Left renal cortex interstitium (tissue), 4 donors: ENCODE measurements at places on chromosomes 5 and 9. TPM values are rescaled to one million over a fixed set of nuclear protein-coding genes. Genes with fewer than 3 reads are reported as not detected.
A peak's percentile ranks its signal among the peaks of the same experiment; 100 is the strongest.

DNA sequence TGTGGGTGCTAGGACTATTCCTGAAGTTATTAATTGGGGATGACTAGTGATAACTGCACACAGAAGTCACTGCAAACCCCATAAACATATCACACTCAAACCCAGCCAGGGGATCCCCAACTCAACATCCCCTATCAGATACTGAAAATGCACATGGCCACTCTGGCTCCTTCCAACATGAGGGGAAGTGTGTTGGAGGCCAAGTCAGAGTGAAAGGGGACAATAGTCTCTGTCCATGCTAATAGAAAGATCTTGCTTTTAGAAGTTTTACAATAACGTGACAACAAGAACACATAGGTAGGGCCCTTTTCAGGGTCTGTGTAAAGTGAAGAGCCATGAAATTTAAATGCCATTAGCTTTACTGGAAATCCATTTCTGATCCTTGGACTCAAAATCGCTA, 98.8 kb upstream of the SEMA6A start:
- no peak for DNase-seq

DNA sequence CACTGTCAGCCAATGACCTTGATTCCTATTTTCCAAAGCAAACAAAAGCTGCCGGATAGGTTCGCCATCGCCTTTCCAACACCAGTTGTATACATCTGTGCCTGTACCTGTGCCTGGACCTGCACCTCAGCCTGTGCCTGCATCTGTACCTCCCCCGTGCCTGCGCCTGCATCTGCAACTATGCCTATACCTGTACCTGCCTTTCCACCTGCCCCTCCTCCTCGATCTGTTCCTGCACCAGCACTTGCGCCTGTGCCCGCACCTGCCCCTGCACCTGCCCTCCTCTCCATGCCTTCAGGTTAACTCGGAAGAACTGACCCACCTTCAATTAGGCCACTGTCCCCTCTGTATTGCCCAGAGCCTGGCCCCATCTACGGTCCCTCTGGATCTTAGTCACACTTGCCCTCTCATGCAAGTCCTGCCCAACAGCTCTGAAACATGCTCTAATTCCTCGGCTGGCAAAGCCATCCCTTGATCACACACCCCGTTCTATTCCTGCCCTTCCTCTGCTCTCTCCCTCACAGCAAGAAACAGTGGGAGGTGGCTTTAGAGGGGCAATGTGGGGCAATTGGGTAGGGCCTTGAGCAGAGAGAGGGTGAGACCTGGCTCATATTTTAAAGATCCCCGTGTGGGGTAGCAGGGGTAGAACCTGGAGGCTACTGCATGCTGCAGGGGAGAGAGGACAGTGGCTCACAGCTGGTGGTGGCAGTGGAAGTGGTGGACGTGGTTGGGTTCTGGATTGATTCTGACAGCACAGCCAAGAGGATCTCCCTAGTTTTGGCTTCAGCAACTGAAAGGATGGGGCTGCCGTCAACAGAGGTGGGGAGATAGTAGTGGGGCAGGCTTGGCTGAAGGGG, 59.6 kb upstream of the PHYKPL start:
- no peak for DNase-seq

GRCh38 chr5:161804263-161804662, 43.7 kb upstream of the GABRA1 start:
- no peak for DNase-seq

- peak; percentile 31 for DNase-seq
Measured at GRCh38 chr5:156824800-156825199, 25.3 kb upstream of the PPP1R2B start.

DNA sequence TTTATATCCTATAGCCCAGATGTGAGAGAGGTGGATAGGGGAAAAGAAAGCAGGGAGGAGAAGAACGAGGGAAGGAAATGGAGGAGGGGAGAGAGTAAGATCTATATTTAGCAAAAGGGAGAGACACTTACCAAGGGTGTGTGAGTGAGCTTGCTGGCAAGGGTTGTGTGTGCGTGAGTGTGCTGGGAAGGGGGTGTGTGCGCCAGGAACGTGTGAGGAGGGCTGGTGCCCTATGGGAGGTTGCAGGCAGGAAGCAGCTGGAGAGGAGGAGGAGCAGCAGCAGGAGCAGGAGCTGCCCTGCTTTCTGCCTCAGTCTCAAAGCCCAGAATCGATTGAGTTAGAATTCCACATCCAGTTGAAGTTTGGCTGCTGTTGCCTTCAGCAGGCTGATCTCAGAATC, 148.3 kb upstream of the RUSC2 start:
- DNase-seq = no peak

GRCh38 chr5:42583322-42583721, 160.1 kb downstream of the GHR start:
- DNase-seq = no peak

- peak; percentile 0 for DNase-seq
Measured at GRCh38 chr5:147098233-147098790, 136.5 kb upstream of the STK32A start.

The CER1 gene
- polyA plus RNA-seq = 0.24 TPM

The SOX30 gene
- polyA plus RNA-seq = 0.79 TPM

The SPAAR gene
- 2.2 TPM for polyA plus RNA-seq

The SARDH gene
- polyA plus RNA-seq = 10.4 TPM

The NUP214 gene
- polyA plus RNA-seq = 46.1 TPM
